ENCODE measurements at places on chromosomes 1 and 21.

DNA sequence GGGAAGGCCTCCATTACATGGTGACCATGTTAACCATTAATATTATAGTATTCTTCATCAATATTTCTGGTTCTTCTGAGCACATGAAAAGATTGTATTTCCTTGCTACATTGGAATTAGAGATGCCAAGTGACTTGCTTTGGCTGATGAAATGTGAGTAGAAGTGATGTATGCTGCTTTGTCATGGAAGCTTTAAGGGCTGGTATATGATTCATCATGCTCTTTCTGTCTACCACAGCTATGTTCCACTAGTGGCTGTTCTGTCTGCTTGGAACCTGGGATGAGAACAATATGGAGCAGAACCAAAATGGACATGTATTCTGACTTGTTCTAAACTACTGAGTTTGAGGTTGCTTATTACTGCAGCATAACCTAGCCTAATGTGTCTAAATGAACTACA lies 163.3 kb downstream of the TM2D1 start:
- DNase-seq = no peak

DNA sequence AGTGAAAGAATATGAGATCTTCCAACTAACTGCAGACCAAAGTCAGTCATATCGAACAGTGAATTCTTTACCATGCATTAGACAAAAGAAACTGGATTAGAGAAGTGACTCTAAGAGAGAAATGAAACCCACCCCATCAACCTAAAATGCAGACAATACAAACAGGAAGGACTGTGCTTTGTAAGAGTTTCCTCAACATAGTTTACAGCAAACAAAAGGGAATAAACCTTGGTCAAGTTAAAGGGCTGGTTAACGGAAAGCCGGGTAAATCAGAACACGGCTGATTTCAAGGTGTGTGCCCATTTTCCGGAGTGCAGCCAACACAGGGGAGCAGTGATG lies 39.2 kb downstream of the SIPA1L2 start:
- no peak for DNase-seq

GRCh38 chr1:118960567-118961136 lies 27.5 kb downstream of the TBX15 start:
- no peak for DNase-seq

DNA sequence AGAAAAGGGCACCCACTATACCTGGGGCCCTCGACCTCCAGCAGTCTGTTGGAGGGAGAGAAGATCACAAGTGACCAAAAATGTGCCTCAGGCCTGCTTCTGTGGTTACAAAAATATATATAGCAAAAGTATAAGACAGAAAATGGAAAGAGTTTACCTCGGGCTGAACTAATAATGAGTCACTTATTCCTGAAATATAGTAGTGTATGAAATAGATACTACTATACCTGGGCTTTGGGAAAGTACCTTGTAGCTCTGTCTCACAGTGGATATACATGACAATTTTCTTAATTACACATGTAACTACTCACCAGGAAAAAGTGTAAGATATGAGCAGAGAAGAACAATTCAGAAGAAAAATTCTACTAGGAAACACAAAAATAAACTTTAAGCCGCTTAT lies 7.3 kb upstream of the APCS start:
- no peak for DNase-seq

DNA sequence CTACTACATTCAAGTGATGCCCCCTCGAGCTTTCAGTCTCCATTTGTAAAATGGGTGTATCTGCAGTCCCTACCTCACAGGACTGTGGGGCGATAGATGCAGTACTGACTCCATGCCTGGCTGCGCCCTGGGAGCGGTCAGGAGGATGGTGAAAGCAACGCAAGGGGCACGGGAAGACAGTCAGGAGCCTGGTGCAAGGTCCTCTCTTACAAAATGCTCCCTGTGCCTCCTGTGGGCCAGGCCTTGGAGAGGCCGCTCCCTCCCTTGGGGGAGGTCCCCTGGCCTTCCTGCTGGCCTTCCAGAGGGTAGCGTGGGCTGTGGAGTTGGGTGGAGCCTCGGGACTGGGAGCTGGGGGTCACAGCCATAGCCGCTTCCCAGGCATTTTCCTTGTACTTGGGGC lies 21.6 kb downstream of the FAM151A start:
- no peak for DNase-seq

DNA sequence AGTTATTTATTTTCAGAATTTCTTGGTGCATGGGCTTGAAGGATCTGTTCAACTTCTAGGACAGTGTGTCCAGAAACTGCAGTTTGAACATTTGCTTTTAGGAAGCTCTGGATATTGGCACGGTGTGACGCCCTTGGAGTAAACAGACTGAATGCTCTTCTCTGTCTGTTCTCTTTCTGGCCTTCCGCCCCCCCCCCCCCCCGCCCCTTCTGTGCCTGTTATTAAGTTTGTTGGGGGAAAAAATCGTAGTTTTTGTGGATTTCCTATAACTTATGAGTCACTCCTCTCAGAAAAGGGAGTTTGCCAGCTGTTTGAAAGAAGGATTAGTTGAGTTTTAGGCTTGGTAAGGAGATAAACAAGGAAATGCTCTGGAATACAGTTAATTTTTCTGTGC lies 1.2 kb downstream of the KCTD3 start:
- no peak for DNase-seq

GRCh38 chr1:245942856-245943255 lies 564.2 kb downstream of the SMYD3 start:
- no peak for DNase-seq

DNA sequence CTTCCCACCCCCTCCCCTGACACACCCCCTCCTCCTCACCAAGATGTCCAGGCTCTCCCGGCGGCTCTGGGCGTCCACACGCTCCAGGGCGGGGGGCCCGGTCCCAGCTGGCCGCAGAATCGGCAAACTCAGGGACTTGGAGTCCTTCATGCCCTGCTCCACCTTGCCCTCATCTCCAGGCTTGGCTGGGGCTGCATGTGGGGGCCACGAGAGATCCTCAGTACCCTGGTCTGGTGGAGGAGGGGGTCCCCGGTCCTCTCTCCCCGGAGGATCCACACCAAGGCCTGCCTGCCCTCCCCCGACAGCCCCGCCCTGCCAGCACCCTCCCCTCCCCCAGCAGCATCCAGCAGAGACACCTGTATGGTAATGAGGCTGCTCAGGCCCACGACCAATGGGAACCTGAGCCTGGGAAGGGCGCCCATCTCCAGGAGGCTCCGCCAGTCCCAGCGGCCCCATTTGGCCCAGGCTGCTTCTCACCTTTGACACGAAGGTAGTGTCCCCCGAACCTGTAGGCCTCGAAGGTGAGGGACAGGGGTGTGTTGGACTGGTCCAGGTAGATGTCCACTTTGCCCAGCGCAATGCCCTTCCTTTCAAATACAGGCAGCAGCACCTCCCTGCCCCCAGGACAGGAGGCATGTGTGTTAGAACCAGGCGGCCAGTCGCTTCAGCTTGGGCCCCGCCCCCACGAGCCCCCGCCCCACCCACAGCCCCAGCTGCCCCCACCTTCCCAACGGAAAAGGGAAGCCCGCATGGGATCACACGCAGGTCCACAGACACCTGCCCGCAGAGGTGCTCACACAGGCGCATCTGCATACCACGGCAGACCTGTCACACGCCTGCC lies 8.2 kb upstream of the TNFRSF25 start:
- peak; percentile 36 for DNase-seq

- no peak for DNase-seq
Measured at GRCh38 chr1:230816018-230816417, 52.3 kb downstream of the C1orf198 start.

DNA sequence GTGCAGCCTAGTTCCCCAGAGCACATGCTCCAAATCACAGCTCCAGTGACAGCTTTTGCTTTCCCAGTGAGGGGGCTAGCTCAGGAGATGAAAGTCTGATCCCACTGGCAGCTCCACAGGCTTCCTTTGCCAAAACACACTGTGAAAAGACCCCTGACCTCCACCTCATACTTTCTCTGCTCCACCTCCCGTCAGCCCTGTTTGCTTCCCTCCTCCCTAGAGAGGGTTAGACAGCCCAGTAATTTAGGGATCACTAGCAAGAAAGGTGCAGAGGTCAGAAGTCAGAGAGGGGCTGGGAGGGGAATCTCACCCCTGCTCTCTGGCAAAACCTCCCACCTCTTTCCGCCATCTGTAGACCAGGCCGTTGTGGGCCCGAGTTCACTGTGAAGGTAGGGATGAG lies 62.8 kb downstream of the PLXNA2 start:
- no peak for DNase-seq

GRCh38 chr1:37148663-37149062 lies 114.3 kb upstream of the GRIK3 start:
- no peak for DNase-seq

All from NCI-H748 treated with DMSO at 0.1 percent for 48 hours (cell line).